ENCODE measurements at places on chromosomes 5 and 9.

GRCh38 chr5:18370531-18370930 is 736.3 kb downstream of the TAF11L14 start:
- DNase-seq, result no peak

DNA sequence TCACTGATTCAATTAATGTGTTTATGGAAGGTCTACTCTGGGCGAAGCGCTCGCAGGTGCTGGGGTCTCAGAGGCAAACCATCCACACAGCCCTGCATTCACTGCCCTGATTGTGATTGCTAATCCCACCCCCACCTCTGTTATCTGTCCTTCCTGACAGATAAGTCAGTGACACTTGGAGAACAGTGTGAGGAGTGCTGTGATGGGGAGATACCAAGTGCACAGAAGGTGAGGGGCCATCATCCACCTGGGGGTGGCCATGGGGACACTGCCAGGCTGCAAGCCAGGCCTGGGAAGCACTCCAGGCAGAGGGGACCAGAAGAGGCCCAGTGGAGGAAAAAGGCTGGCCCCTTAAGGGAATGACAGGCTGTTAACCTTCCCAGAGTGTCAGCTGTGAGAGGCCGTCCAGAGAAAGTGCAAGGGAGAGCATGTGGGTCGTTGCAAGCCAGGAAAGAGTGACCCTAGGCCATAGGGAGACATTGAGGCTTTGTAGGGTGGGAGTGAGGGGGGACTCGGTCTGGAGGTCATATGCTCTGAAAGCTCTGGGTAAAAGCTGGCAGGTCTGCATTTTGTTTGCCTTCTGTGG is 18.0 kb downstream of the IL9 start:
- no peak for DNase-seq

DNA sequence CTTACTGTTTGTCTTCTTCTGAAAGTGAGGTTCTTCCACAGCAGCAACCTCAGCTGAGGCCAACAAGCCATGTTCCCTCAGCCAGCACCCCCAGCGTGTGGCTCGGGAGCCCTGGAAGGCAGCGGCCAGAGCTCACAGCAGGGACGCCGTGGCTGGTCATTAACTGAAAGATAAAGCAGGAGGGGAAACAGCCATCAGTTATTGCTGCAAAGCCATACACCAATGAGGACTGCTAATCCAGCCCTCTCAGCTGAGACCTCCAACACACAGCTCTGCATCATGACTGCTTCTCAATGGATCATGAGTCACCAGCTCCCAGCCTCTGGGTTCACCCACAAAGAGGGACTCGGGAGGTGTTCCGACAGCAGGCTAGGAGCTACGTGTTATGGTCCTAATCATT is 24.3 kb downstream of the ABCA1 start:
- DNase-seq, result peak; percentile 73

GRCh38 chr5:130213607-130214006 is 309.3 kb downstream of the CHSY3 start:
- peak; percentile 46 for DNase-seq

DNA sequence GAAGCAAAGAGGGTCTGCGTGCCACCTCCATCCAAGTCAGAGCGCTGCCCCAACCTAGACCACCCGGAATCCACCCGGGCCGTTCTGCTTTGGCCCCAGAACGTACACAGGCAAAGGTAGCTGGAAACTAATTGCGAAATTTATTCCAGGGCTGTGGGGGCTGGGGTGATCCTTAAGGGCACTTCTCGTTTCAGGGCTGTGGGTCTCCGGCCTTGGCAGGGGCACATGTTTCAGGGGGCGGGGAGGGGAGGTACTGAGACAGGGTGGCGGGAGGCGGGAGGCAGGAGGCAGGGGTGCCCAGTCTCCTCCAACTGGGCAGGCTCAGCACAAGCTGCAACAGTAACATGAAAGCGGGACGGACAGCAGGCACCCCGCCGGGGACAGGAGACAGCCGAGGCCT is 26.1 kb downstream of the NR5A1 start:
- DNase-seq, result no peak

GRCh38 chr5:144944936-144945335 is 774.3 kb downstream of the KCTD16 start:
- no peak for DNase-seq

GRCh38 chr5:78824831-78825281 is 160.3 kb downstream of the ARSB start:
- peak; percentile 16 for DNase-seq

- no peak for DNase-seq
These were observed 5.0 kb downstream of the PRUNE2 start for GRCh38 chr9:76900884-76901440.

DNA sequence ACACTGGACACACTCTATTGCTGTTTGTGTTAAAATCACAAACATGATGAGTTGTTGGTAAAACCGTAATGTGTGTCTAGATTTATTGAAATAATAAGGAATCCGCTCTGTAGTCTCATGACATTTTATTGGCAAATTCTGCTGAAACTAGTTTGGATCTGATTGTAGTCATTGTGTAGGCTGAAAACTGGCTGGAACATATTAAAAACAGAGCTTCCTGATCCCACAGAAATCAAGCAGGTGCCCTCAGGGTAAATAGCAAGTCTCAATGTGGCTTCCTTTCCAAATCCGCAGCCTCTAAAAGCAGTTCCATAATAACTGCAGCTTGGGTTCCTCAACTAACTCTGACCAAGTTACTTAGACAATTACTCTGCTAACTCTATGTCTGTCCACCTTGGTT is 427.5 kb upstream of the KIF2A start:
- DNase-seq, result no peak

GRCh38 chr5:121731377-121731776 is 120.3 kb upstream of the FTMT start:
- DNase-seq, result no peak

DNA sequence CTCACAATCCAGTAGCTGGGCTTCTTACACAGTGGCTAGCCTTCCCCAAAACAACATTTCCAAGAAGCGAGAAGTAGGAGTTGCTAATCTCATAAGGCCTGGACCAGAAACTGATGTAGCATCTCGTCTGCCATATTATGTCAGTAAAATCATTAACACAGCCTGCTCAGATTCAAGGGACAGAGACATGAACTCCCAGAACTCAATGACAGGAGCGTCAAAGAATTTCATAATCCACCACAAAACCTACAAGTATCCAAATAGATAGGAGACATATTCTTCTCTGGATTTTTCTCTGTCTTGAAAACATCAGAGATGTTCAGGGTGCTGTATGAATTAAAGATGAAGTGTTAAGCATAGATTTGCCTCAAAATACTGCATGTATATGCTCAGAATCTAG is 457.6 kb upstream of the ACTBL2 start:
- DNase-seq, result no peak

DNA sequence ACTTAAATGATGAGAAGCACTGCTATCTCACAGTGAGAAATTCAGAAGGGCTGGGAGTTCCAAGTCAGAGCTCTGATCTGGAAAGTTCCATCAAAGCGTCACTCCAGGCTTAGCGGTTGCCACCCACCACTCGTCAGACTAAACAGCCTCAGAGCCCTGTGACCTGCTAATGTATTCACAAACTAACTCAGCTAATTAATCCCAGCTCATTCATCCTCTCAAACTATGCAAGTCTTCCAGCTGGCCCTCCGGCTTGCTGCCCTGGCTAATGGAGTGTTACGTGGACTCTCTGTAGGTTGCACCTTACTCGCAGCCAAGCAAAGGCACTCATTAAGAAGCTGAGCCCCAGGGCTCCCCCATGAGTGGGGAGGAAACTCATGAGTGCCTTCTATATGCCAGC is 82.2 kb upstream of the GABRP start:
- no peak for DNase-seq

- DNase-seq, result no peak
These were observed 2.6 kb upstream of the HABP4 start for GRCh38 chr9:96447406-96447805.

DNA sequence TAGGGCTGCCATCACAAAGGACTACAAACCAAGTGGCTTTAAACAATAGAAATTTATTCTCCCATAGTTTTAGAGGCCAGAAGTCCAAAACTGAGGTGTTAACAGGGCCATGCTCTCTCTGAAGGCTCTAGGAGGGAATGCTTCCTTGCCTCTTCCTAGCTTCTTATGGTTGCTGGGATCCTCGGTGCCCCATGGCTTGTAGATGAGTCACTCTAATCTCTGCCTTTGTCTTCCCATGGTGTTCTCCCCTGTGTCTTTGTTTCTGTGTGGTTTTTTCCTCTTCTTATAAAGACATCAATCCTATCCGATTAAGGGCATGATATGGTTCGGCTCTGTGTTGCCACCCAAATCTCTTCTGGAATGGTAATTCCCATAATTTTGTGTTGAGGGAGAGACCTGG is 178.8 kb upstream of the NREP start:
- no peak for DNase-seq

- no peak for DNase-seq
These were observed 253.9 kb downstream of the CEMIP2 start for GRCh38 chr9:71514344-71514975.

DNA sequence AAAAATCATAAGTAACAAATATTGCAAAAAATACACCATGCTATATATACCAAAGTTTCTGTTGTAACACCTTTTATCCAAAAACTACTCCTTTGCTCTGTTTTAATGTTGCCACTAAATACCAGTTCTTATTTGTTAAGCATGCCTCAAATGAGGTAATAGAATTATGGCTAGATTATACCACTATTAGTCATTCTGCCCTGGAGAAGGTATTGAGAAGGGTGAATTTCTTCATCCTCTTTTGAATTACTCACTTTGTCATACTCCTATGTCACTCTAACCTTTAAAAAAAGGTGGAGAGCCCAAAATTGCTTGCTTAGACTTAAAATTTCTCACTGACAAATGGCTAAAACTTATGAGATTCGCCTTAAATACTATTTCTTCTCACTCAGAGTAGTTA is 750.9 kb downstream of the MAT2B start:
- peak; percentile 15 for DNase-seq

GRCh38 chr5:25393256-25393655 is 748.5 kb upstream of the CDH10 start:
- no peak for DNase-seq

GRCh38 chr5:135944967-135945560 is 9.7 kb downstream of the LECT2 start:
- DNase-seq, result peak; percentile 90

- DNase-seq, result peak; percentile 81
These were observed 16.6 kb downstream of the ATOX1 start for GRCh38 chr5:151741678-151742423.

GRCh38 chr5:36277521-36278176 is 24.1 kb downstream of the RANBP3L start:
- DNase-seq, result peak; percentile 29

DNA sequence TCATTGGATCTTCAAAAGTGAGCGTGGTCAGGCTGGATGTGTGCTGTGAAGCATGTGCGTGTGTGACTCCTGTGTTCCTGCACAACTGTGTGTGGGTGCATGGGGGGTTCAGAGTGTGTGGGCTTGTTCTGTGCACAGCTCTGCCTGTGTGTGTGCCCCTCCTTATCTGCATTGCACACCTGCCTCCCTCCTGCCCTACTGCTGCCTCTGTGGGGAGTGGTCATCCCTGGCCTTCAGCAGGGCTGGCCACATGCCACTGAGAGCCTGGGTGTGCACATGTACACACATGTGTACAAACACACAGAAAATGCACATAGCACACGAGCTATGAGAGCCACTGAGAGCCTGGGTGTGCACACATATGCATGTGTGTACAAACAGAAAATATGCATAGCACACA is 92.1 kb downstream of the CACNA1B start:
- no peak for DNase-seq

- no peak for DNase-seq
These were observed 63.3 kb downstream of the COL23A1 start for GRCh38 chr5:178526773-178527457.

GRCh38 chr9:131264231-131264630 is 12.1 kb downstream of the FAM78A start:
- no peak for DNase-seq

DNA sequence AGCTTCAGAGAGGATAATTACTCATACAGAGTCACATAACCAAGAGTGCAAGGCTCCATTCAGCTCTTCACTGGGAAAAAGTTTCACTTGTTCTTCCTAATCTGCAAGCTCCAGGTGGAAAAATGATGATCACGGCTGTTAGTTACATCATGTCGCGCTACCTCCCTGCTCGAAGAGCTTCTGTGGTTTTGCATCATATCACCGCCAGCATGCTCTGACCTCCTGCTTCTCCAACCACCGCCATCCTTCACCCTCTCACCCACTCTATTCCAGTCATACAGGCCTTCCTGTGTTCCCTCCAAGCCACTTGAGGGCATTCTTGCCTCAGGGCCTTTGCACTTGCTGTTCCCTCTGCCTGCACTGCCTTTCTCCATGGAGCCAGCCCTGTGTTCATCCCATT is 47.1 kb downstream of the COL27A1 start:
- DNase-seq, result no peak

GRCh38 chr9:97524424-97524823 is 23.0 kb downstream of the TMOD1 start:
- no peak for DNase-seq

- DNase-seq, result no peak
These were observed 96.6 kb upstream of the DMRT1 start for GRCh38 chr9:744790-745484.

GRCh38 chr5:88860501-88860900 is 22.5 kb downstream of the MEF2C start:
- DNase-seq, result peak; percentile 54

DNA sequence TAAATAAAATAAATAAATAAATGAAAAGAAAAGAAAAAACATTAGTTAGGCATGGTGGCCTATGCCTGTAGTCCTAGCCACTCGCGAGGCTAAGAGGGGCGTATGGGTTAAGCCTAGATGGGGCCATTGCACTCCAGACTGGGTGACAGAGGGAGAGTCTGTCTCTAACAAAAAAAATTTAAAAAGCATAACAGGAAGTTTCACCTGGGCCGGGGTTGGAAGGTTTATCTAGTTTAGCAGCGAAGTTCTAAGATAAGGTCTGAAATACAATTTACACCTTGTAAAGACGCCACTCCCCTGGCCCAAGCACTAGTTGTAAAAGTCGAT is 18.0 kb downstream of the ZMAT2 start:
- no peak for DNase-seq

GRCh38 chr9:88390371-88390990 is 2.2 kb downstream of the SPIN1 start:
- peak; percentile 49 for DNase-seq

DNA sequence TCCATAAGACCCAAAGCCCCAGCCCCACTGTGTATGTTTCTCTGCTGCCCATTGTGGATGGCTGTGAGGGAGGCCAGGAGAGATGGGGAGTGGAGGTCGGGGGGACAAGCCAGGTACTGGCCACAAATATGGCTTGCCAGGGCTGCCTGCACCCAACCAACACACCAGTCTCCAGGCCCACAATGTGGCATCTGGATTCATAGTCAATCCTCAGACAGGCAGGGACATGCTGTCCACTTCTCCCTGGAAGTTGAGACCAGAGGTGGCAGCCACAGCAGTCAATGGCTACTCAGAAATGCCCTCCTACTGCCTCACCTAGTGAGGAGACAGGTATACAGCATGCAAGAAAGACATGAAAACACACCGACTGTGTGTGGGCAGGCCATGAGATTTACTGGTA is 61.2 kb upstream of the SLC25A51 start:
- DNase-seq, result no peak

Data from fibroblast of mammary gland (primary cell).